ENCODE measurements at places on chromosomes 2 and 18. TPM values are rescaled to one million over a fixed set of nuclear protein-coding genes. Genes with fewer than 3 reads are reported as not detected.

The TSN gene
- polyA plus RNA-seq: 106 TPM

The LAMA1 gene
- 72.4 TPM for polyA plus RNA-seq

The FIGN gene
- polyA plus RNA-seq: 9.5 TPM

The RIT2 gene
- polyA plus RNA-seq: not detected

The TMEM237 gene
- polyA plus RNA-seq: 56.0 TPM

The SCN7A gene
- polyA plus RNA-seq: 13.9 TPM

The ANKRD30BL gene
- polyA plus RNA-seq: 0.64 TPM

The RRM2 gene
- 56.7 TPM for polyA plus RNA-seq

The CIB4 gene
- polyA plus RNA-seq: 0.40 TPM

- no peak for DNase-seq
Measured at GRCh38 chr2:86213056-86213455, 13.8 kb downstream of the MRPL35 start.

GRCh38 chr2:10765461-10765860, 44.0 kb downstream of the ATP6V1C2 start:
- no peak for DNase-seq

GRCh38 chr2:49490710-49491109, 336.4 kb upstream of the FSHR start:
- no peak for DNase-seq

GRCh38 chr2:6975988-6976387, 58.8 kb downstream of the RNF144A start:
- DNase-seq: no peak

DNA sequence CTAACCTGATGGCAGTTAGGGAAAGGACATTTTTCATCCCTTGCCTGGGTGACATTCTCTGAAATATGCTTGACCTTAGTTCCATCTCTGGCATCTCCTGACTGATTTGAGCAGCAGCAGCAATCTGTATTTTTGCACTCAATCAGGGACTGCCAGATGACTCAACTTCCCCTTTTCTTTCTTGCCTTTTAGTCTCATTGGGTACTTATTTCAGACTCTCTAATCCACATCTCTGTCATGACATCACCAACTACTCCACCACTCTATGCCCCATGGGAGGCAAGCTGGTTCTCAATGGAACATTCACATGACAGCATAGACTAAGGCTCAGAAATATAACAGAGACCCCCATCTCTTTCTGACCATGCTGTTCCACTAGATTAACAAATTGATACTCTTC, 254.2 kb downstream of the RIT2 start:
- DNase-seq: no peak

DNA sequence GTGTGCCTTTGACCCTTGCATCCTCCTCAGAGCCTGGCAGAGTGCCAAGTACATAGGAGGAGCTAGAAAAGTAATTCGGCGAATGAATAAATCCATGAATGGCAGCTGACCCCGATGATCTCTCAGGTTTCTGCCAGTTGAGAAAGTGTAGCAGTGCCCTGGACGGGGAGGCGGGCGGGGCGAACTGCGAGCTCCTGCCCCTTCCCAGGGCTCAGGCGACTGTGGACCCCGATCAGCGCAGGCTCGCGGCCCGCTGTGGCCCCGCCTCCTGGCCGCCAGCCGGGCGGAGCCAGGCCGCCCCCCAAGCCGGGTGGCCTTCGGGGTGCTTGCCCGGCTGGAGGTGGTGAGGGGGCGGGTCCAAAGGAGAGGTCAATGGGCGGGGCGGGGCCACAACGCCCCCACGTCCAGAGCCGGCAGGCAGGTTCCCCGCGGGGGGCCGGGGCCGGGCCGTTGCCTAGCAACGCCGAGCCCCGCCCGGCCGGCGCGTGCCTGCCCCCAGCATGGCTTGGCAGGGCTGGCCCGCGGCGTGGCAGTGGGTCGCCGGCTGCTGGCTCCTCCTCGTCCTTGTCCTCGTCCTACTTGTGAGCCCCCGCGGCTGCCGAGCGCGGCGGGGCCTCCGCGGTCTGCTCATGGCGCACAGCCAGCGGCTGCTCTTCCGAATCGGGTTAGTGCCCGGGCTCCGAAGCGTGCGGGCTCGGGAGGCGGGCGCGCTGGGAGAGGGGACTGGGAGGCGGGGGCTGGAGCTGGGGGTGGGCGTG, 30.6 kb upstream of the TMBIM1 start:
- peak; percentile 86 for DNase-seq

- DNase-seq: no peak
Measured at GRCh38 chr2:54601339-54601738, 122.1 kb upstream of the EML6 start.

DNA sequence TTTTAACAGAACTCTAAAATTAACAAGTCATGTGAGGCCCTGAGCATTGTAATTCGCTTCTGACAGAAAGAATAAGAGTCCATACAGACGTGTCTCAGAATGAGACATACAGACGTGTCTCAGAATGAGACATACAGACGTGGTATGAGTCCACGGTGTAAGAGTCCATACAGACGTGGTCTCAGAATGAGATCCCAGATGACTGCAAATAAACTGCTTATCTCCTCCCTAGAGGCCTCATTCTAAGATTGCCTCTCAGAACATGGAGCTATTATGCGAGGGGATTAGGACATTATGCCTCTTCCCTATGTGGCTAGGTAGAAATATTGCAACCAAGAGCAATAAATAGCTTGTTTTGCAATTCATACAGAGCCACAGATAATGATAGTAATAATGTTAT, 63.9 kb downstream of the NEB start:
- DNase-seq: no peak

DNA sequence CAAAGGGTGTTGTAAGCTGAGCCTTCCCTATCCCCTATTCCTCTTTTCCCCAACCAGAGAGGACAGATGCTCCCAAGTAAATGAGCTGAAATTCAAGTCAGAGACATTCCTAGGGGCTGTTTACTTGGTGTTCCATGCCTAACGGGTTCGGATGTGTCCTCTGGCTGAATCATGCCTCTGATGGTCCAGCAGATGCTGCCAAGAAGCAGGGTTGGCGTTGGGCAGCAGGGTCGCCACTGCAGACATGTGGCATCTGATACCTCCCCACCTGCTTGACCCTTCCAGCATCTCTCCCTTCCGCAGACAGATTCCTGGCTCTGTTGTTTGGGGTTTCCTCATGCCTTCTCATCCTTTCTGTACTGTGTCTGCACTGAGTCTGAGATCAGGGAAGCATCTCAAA, 108.3 kb downstream of the HNRNPLL start:
- no peak for DNase-seq

GRCh38 chr2:5412001-5412400, 280.2 kb upstream of the SOX11 start:
- DNase-seq: no peak

DNA sequence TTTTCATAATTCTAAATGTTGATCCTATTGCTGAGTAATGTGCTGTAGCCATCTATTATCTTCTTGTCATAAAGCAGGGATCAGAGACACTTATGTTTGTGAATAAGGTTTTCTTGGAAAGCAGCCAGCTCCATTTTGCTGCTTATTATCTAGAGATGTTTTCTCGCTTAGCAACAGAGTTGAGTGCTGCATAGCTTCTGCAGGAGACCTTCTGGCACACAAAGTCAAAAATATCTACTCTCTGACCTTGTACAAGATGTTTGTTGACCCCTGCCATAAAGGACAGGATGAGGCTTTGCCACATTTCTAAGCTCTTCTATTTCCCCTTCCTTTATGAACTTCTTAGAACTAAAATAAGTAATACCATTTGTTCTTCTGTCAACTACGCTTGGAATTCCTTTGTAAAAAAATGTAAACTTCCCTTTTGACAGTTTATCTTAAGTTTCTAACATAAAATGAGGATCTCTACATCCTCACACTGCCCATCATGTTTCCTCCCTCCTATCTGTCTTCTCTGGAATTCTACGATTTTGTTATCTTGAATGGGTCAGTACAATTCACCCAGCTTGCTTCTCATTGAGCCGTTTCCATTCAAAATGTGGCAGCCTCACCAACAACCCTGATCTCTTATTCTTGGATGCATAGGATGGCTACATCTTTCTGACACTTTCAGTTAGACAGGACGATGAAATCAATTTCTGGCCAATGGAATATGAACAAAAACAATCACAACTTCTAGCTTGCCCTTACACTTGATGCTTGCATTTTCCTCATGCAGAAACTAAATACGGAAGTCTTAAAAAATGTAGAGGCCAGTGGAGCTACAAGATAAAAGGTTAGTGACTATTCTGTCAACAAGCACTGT, 1377.0 kb downstream of the SUCLG1 start:
- peak; percentile 31 for DNase-seq

- no peak for DNase-seq
Measured at GRCh38 chr2:182818501-182818900, 47.9 kb downstream of the FRZB start.

DNA sequence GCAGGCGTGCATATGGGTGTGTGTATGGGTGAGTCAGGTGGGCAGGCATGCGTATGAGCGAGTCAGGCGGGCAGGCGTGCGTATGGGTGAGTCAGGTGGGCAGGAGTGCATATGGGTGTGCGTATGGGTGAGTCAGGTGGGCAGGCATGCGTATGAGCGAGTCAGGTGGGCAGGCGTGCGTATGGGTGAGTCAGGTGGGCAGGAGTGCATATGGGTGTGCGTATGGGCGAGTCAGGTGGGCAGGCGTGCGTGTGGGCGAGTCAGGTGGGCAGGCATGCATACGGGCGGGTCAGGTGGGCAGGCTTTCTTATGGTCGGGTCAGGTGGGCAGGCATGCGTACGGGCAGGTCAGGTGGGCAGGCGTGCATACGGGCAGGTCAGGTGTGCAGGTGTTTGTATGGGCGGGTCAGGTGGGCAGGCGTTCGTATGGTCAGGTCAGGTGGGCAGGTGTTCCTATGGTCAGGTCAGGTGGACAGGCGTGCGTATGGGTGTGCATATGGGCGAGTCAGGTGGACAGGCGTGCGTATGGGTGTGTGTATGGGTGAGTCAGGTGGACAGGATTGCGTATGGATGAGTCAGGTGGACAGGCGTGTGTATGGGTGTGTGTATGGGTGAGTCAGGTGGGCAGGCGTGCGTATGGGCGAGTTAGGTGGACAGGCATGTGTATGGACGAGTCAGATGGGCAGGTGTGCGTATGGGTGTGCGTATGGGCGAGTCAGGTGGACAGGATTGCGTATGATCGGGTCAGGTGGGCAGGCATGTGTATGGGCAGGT, 28.7 kb upstream of the KLF11 start:
- DNase-seq: no peak

DNA sequence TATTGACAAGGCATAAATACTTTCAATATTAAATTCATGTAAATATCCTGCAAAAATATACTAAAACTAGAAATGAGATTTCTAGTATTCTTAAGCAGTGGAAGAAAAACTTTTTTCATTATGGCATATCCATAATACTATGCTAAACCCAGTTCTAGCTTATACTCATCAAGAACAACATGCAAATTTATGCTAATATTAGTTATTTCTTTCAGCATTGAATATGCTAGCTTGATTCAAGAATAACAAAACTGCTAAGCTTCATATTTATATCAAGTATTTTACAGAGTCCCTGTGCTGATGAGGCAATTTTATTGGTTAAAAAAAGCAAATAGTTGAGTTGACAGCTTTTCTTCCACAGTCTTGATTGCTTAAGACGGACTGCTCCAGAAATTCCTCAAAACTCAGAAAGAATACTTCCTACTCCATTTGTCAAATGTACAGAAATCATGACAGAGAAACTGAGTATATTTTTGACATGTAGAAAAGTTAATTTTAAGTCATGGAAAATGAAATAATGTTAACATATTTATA, 105.0 kb downstream of the PIGN start:
- no peak for DNase-seq

DNA sequence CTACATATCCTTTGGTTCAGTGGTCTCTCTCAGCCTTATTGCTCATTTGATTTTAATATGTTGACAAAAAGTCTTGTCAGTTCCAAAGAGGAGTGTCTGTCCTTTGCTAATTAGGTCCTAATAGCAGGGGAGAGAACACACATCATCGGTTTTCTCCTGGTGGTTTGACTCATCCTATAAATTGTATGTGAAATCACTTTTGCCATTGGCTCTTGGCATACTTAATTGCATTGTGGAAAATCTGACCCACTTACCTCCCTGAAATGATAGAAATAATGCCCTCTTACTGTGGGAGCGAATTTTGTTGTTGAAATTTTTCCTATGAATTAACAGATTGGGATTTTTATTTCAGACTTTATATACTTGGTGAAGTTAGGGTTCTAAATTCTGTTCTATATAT, 58.3 kb downstream of the MTCL1 start:
- no peak for DNase-seq

- no peak for DNase-seq
Measured at GRCh38 chr2:221553333-221553732, 18.8 kb downstream of the EPHA4 start.

- DNase-seq: no peak
Measured at GRCh38 chr2:7007846-7008741, 90.9 kb downstream of the RNF144A start.
